ENCODE measurements at places on chromosomes 5 and 9.

GRCh38 chr5:7330256-7330655, 65.7 kb upstream of the ADCY2 start:
- peak; percentile 67 for DNase-seq

GRCh38 chr5:41891066-41891707, 13.0 kb upstream of the RIMOC1 start:
- DNase-seq, result no peak

GRCh38 chr5:98474782-98475181, 298.7 kb upstream of the RGMB start:
- no peak for DNase-seq

- no peak for DNase-seq
Observed at GRCh38 chr5:75481024-75481423, 30.4 kb downstream of the CERT1 start.

DNA sequence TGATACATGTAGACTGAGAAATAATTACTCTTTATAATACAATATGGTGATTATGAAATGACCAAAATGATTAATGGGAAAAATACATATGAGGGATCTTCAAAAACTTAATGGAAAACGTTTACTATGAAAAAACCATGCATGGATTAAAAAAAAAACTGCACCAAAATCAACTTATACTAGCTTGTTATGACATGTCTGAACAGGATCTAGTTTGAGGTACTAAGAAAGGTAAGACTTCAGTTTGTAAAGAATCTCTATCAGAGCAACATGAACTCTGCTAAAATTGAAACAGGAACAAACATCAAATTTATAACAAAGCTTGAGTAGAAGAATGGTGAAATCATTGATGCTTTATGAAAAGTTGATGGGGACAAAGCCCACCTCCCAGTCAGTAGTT, 178.0 kb downstream of the SLIT3 start:
- DNase-seq, result no peak

GRCh38 chr9:123049589-123050222, 16.2 kb downstream of the GPR21 start:
- DNase-seq, result peak; percentile 38

GRCh38 chr9:93826209-93826608, 128.9 kb downstream of the BARX1 start:
- no peak for DNase-seq

DNA sequence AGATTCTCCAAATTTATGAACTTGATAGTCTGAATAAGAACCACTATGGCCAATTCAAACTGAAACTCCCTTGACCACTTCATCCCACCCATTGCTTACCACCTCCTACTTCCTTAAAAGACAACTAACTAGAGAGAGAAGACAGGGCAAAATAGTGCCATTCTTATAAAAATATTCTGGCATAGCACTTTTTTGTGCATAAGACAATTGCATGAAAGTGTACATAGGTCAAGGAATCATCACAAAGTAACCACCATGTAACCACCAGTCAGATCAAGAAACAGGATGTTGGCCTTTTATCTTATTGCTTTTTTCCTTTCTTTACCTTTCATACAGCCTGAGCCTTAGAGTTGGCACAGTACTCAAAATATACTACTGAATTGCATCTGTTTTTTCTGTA, 8.1 kb upstream of the ARSB start:
- DNase-seq, result no peak

GRCh38 chr5:101425339-101425859, 522.3 kb upstream of the ST8SIA4 start:
- DNase-seq, result peak; percentile 20

GRCh38 chr9:4662989-4663792, 1.1 kb downstream of the PLPP6 start:
- DNase-seq, result no peak

GRCh38 chr9:9565700-9566099, 1047.1 kb downstream of the PTPRD start:
- DNase-seq, result no peak

GRCh38 chr5:14252793-14253192, 109.7 kb downstream of the TRIO start:
- no peak for DNase-seq

DNA sequence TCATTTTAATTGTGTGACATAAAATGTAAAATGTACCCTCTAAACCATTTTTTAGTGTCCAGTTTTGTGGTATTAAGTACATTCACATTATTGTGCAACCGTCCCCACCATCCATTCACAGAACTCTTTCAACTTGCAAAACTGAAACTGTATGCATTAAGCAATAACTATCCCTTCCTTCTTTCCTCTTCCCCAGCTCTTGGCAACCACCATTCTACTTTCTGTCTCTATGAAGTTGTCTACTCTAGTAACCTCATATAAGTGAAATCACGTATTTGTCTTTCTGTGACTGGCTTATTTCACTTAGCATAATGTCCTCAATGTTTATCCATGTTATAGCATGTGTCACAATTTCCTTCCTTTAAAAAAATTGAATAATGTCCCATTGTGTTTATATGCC, 142.4 kb downstream of the C9orf152 start:
- DNase-seq, result no peak

GRCh38 chr5:42813533-42813932, 1.8 kb upstream of the SELENOP start:
- no peak for DNase-seq

DNA sequence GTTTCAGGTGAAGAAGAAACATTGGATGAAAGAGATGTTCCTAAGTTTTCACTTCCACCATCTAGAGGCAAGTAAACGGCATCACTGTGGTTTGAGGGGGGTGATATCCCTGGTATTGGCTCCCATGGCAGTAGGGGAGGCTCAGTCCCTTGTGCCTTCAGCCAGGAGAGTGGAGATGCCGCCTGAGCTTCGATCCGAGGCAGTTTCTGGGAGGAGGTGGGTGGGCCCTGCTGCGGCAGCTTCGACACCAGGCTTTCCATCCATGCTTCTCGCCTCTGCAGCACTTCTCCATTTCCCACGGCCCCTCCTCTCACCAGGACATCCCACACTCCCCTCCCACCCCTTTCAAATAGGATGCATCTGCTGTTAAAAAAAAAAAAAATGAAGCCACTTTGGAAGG, 258.3 kb downstream of the GADD45G start:
- no peak for DNase-seq

DNA sequence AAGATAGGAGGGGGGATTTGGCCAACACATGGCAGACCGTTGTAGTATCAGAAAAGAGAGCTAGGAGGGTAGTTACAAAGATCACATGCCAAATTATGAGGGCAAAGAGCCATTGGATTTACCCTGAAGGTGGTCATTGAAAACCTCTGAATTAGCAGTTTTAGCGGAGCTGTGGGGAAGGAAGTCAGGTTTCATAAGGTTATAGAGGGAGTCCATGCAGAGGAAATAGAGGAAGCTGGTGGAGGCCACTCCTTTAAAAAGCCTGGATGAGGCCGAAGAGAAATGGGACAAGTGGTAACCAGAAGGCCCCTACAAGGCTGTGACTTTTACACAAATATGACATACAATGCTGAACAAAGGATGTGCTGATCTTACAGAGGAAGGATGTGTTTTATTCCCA, 13.2 kb downstream of the DOCK8 start:
- DNase-seq, result no peak

GRCh38 chr5:141681695-141682641, at the start of gene ARAP3:
ARAP3 (minus strand) TSS chr5:141682230; CDS start chr5:141680486, 1,744 bp downstream.
- peak; percentile 74 for DNase-seq

DNA sequence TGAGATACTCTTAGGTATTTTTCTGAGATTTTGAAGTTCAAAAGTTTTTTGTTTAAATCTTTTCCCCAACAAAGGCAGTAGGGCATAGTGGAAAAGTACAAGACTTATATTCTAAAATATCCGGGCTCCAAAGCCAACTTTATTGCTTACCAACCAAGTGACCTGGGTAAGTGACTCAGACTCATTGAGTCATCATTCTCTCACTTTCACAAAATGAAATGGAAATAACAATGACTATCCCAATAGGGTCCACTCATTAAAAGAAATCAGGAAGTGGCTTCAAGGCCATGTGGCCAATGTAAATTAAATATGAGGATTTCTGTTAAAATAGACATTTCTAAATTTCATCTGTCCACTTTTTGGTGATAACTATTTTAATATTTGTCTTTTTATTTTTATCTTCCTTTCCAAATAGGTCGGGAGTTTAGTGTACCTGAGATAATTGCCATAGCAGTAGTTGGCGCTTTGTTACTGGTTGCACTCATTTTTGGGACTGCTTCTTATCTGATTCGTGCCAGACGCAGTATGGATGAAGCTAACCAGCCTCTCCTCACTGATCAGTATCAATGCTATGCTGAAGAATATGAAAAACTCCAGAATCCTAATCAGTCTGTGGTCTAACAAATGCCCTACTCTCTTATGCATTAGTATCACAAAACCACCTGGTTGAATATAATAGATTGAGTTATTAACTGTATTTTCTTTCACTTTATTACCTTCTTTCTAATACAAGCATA, 15.5 kb downstream of the TYRP1 start:
- DNase-seq, result peak; percentile 79

DNA sequence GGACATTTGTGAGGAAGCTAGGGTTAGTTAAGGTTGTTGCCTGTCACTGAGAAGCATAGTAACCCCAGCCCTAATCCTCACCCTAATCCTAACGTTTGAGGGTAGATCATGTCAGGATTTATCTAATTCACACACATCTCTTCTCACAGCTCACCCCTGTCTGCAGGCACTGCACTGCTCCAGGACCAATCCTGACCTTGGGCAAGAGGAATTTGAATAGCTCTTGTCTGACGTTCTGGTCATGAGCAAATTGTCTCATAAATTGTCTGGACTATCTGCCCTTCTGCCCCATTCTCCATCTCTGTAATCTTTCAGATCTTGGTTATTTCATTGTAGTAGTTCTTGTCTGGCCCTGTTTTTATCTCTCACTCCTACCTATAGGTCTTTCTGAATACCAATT, 18.7 kb downstream of the CRHBP start:
- DNase-seq, result no peak

DNA sequence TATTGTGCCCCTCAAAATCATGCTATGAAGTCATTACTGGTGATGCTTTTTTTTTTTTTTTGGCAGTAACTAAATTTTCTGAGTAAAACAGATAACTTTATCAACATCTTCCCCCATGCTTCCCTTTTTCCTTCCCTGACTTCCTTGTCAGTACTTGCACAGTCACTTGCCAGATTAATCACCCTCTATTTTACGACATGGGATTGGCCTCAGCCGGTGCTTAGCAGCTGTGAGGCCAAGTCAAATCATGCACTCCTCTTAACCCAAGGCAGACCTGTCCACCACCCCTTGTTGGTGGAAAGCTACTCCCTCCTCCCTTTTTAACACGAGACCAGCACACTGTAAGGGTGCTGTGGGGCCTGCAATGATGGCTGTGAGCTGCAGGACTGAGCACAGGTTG, 118.0 kb upstream of the OTULINL start:
- DNase-seq, result peak; percentile 73

- DNase-seq, result no peak
Observed at GRCh38 chr5:10715605-10716290, 45.3 kb downstream of the DAP start.

DNA sequence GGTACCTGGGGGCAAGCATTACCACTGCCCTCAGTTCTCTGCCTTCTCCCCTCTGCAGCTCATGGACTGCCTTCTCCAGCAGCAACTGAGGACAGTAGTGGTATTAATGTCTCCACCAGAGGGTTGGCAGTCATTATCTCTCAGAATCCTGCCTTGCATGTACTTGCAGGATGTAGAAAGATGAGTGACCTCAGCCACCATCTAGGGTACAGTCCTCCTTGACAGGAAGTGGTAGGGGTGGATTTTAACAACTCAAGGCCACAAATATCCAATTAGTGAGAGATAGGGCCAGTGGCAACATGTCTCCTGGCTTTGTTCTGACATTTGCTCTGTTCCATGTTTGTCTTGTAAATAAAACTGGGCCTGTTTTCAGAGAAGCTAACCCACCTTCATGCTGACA, 47.2 kb downstream of the F2R start:
- no peak for DNase-seq

GRCh38 chr9:7849362-7849761, 49.8 kb upstream of the DMAC1 start:
- no peak for DNase-seq

GRCh38 chr5:58653521-58653920, 70.6 kb downstream of the RAB3C start:
- no peak for DNase-seq

- DNase-seq, result peak; percentile 45
Observed at GRCh38 chr5:57989378-57989777, 470.5 kb downstream of the PLK2 start.

- no peak for DNase-seq
Observed at GRCh38 chr5:148523139-148523538, 131.2 kb downstream of the HTR4 start.

GRCh38 chr5:144205141-144205551, 34.5 kb downstream of the KCTD16 start:
- peak; percentile 45 for DNase-seq

GRCh38 chr9:7234144-7234543, 476.4 kb downstream of the KDM4C start:
- no peak for DNase-seq

GRCh38 chr9:79221084-79221483, 350.7 kb upstream of the TLE4 start:
- DNase-seq, result peak; percentile 96

GRCh38 chr9:37880916-37881479, 22.9 kb downstream of the SLC25A51 start:
- DNase-seq, result no peak

DNA sequence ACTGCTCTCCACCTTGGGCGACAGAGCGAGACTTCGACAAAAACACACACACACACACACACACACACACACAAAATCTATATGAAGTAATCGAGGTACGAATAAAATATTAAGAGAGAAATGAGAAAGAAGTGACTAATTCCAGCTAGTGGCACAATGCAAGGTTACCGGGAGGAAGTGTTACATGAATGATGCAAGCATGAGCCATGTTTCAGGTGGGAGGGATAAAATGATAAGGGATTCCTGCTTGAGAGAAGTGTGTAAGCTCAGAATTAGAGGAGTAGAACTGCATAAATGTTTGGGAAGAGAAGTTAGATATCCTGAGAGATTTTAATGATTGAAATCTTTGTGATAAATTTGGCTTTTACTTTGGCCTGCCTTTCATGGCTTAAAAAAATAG, 18.8 kb downstream of the HAPLN1 start:
- no peak for DNase-seq

DNA sequence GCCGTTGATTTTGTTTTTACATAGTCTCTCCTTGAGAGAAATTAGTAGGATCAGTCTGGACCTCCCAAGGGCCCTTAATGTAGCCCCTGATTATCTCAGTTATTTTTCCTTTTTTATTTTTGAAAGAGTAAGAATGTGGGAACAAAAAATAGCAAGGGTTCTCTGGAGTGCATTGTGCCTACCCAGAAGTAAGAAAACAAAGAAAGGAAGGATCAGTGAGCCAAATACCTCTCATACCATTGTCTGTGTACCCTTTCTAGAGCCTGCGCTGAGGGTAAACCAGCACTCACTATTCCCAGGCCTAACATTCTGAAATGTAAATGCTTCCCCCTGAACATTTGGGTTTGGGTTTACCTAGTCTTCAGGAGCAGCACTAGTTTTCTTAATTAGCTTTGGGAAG, 213.0 kb upstream of the TARS1 start:
- DNase-seq, result peak; percentile 7

- DNase-seq, result peak; percentile 25
Observed at GRCh38 chr9:15268317-15268716, 38.7 kb downstream of the TTC39B start.

DNA sequence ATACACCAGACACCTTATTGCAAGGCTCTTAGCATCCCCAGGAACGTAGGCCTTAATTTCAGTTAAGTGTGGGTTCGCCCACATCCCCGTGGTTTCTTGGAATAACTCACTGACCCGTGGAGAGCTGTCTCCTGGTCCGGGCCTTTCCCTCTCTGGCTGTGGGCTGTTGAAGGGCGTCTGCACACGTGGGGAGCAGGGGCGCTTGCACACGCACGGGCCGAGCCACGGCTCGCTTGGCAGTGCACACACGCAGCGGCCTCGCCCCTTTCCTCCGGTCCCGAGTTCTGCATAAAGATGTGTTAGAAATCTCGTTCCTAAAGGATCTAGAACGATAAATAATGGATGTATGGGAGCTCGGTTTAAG, 141.9 kb downstream of the PBX3 start:
- DNase-seq, result peak; percentile 47

All from astrocyte (in vitro differentiated cells and primary cell).